Renal cortex interstitium (tissue), 15 donors: ENCODE measurements at places on chromosomes 12 and 14. TPM values are rescaled to one million over a fixed set of nuclear protein-coding genes. Genes with fewer than 3 reads are reported as not detected.

Gene NID2
- polyA plus RNA-seq, result 122 TPM

Gene SLC6A12
- polyA plus RNA-seq, result 15.0 TPM

Gene CLECL1
- 0.16 TPM for polyA plus RNA-seq

Gene ZDHHC22
- 0.79 TPM for polyA plus RNA-seq

Gene GALNT16
- 7.0 TPM for polyA plus RNA-seq

Gene FAM186B
- polyA plus RNA-seq, result 0.98 TPM
